ENCODE measurements at places on chromosomes 7 and 10.

DNA sequence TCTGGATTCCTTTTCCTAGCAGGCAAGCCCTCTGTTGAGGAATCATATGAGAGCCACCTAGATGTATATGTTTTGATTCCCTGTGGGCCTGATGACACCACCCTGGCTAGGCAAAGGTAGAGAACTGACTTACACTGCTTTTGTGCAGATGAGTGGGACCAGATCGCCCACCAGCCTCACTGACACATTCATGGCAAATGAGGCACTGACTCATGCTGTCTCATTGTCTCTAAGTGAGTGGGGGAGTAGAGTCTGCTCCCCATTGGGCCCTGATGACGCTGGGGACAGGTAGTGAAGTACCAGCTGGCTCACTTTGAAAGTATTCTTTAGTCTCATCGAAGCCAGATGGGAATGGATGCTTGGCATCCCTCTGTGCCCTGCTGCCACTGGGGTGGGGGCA, 326.3 kb downstream of the ABCA13 start:
- DNase-seq: no peak

GRCh38 chr7:143005632-143006260, 21.2 kb downstream of the OR9A2 start:
- no peak for DNase-seq

DNA sequence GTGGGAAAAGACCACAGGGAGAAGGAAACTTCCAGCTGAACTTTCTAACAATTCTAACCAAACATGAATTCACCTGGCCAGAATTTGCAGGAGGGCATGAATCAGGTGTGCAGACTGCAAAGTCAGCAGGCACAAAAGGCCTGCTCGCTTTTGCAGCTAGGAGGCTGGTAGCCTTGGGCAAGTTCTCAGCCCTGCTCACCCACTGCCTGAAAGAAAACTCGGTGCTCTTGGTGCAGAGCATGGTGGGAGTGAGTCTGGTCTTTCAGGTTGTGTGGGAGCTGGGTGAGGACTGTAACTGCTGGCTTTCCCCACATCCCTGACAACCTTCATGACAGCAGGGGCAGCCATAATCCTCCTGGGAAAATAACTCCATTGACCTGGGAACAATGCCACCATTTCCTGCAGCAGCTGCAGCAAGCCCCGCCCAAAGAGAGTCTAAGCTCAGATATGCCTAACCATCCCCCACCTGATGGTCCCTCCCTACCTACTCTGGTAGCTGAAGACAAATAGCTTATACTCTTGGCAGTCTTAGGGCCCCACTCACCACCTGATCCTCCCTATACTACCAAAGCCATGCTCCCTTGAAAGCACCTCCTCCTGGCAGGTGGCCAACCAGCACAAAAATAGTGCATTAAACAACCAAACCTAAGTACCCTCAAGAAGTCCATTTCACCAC, 31.6 kb downstream of the ZNF117 start:
- DNase-seq: peak; percentile 89

GRCh38 chr7:55092186-55092974, 73.6 kb downstream of the EGFR start:
- DNase-seq: peak; percentile 68

DNA sequence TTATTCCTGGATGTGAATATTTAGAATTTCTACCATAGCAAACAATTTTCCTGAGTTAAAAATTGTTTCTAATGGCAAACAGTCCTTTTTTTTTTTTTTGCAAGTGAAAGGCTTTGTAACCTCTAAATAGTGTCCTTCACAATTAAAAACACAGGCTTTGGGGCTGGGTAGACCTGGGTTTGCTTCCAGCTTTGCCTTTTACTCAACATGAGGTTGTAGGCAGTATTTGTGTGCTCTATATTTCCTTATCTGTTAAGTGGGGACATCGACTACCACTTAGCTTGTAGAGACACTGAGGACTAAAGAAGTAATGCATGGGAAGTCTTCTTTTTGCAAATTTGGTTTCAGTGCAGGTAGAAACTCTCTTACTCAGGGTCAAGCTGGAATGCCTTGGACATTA, 169.4 kb upstream of the GRB10 start:
- no peak for DNase-seq

- DNase-seq: no peak
These were observed 1.3 kb downstream of the NFE2L3 start for GRCh38 chr7:26153241-26153822.

DNA sequence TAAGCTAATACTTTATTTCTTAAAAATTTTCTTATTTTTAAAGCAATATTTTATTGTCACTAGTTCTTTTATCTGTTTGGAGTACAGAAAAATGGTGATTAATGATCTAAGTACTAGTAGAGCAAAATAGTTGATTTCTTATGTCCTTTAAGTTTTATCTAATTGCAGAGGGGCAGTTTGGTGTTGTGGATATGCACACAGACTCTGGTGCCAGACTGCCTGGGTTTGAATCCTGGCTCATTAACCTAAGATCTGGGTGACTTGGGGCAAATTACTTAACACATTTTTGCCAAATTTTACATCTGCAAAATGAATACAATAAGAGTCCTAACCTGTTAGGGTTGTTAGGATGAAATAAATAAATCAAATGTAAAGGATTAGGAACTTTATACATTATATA, 10.7 kb upstream of the PRPS1L1 start:
- no peak for DNase-seq

- DNase-seq: no peak
These were observed 77.9 kb upstream of the PDGFA start for GRCh38 chr7:597348-598178.

DNA sequence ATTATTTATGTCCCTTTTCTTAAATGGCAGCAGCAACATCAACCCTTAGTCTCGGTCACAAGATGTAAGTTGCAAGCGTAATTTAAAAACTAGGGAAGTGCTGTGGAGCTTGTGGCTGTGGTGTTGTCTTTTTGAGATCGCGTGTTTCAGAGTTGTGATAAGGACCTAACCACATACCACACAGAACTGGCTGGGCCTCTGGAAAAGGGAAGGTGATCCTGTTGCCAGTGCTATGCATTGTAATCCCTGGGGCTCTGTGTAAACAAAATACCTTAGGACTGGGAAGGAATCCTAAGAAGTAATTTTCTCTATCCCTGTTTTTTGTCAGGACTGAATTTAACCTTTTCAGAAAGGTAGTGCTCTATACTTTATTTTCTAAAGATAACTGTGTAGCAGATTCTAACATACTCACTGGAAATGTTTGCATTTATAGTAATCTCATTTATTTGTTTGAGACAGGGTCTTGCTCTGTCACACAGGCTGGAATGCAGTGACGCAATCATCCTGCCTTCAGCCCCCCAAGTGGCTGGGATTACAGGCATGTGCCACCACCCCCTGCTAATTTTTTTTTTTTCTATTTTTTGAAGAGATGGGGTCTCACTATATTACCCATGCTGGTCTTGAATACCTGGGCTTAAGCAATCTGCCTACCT, 60.4 kb downstream of the INPP5F start:
- no peak for DNase-seq

DNA sequence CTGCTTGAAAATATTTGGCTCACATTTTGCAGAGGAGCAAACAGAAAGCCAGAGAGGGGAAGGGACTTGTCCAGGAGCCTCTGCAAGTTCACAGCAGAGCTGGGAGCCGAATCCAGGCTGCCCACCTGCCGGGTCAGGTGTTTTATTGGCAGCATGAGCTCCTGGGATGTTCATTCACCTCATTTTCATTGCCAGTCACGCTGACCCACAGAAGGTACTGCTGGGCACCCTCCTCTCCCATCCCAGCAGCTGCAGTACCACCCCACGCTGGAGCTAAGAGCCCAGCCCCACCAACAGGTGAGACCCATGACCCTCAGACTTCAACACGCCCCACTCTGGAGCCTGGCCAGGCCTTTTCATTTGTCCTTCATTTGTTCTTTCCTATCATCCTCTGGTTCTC, 102.7 kb downstream of the GRID1 start:
- no peak for DNase-seq

- no peak for DNase-seq
These were observed 1095.9 kb downstream of the REEP3 start for GRCh38 chr10:64617085-64617484.

GRCh38 chr7:141133646-141134045, 59.8 kb downstream of the TMEM178B start:
- DNase-seq: no peak

DNA sequence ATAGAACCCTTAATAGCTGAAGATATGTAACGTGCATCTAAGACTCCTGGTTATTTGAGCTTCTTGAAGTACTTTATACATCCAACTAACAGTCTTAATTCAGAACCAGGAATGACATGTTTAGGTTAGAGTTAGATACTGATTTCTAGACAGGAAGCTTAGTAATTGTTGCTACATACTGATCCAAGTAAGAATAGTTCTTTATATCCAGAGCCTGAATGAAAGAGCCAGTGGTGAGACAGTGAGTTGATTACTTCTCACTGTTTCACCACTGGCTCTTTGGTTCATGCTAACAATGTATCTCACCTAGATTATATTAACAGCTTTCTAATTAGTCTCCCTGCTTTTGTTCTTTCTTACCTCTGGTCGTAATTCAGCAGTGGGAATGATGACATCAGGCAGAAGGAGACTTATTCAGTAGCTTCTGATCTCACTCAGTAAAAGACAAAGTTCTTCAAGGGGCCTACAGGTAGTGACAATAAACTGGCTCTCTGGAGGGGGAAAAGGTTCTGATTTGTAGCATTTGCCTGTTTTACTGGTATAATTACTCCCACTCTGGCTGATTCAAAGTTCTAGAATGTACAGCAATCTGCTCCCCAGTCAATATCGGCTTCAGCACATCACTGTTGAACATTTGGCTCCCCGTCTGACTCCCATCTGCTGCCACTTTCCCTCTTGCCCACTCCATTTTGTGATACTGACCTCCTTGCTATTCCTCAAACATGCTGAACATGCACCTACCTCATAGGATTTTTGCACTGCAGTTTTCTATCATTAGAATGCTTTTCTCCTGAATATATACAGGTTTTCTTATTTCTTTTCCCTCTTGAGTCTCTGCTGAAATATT, 29.1 kb downstream of the MCU start:
- no peak for DNase-seq

DNA sequence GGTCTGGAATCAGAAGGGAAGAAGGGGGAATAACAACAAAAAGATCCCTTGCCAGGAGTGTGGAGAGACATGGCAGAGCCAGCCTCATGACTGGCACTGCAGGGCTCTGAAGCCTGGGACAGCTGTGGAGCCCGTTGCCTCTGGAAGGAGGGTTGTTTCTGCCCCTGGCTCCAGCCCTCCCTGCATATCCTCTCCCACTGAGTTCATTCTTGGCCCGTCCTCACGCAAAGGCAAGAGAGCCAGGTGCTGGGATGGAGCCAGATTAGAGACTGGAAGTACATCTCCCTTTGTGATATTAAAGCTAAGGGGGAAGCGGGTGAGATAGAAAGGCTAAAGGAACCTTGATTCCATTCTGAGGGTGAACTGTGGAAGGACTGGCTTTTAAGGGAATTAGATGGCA, 141.5 kb upstream of the NPVF start:
- DNase-seq: no peak

GRCh38 chr7:102262546-102262945, 24.1 kb upstream of the SH2B2 start:
- DNase-seq: no peak

DNA sequence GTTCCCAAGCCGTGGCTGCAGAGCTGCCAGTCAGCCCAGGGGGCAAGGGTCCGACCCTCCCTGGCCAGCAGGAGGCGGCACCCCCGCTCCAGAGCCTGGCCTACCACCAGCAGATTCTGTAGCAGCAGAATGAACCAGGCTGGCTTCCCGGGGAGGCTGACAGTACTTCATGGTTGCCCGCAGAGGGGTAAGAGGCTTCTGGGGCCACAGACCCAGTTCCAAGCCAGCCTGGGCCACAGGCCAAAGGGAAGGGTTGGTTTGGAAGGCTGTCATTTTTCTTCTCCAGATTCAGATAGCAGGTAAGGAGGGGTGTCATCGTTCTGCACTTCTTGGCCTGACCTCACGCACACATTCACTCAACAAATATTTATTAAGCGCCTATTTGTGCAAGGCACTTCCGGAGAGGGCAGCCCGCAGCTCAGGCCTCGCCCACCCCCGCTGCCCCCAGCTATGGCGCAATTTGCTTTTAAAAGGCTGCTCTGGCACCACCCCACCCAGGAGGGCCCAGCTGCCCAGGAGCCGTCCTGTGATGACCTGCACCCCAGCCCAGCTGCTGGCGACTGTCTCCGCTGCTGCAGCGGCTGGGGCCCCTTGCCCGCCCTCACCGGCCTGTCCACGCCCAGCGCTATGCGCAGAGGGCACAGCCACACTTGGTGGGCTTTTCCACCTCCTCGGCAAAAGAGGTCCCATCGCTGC, 168.5 kb downstream of the LCOR start:
- DNase-seq: no peak

DNA sequence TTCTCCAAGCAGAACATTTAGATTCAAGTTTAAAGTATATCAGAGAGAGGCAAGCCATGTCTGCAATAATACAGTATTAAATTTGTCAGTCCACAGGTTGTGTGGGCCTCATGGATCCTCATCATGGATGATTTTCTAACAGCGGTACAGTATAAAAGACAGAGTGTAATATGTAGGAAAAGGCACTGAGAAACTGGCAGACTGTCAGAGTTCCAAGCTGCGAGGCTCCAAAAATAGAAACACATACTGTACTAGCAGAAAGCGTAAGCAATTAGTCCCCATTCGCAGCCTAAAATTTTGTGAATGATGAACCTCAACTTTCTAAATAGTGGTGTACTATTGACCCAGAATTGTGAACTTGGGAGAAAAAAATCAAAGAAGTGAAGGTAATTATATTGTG, 933.3 kb downstream of the XPNPEP1 start:
- DNase-seq: no peak

DNA sequence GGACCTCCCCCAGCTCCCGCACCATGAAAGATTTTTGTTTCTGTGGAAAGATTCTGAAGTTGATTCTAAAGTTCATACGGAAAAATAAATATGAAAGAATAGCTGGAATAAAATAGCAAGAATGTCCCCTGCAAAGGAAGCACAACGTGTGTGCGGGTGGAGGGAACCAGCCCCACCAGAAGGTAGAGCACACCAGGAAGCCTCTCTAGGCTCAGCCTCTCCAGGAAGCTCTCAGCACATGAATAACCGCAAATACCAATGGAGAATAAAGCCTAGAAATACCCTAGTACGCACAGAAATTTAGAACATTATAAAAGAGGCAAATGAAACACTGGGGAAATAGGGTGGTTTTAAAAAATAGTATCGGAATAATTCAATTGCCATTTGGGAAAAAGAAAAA, 24.6 kb upstream of the FAM170B start:
- no peak for DNase-seq

GRCh38 chr10:124614003-124614659, 130.0 kb downstream of the FAM53B start:
- no peak for DNase-seq

DNA sequence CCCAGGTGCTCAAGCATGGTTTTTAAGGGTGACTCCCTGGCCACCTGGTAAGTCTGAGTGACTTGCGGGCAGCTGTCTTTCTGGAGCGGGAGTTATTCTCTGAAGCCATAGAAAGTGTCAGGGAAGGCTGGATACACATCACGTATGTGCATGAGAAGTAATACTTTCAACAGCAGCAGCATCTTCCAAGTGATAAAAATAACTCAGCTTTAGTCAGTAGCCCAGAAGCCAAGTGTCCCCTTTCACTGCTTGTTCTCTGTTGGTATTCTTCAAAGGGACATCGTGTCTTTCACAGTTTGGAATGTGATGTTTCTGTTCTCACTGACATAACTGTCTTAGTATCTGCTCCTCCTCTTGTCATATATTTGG, 97.6 kb downstream of the KIAA1217 start:
- no peak for DNase-seq

Data from NCI-H1417 (cell line).